NCI-H526 treated with DMSO at 0.1 percent for 48 hours (cell line): ENCODE measurements at places on chromosomes 5 and 9.

DNA sequence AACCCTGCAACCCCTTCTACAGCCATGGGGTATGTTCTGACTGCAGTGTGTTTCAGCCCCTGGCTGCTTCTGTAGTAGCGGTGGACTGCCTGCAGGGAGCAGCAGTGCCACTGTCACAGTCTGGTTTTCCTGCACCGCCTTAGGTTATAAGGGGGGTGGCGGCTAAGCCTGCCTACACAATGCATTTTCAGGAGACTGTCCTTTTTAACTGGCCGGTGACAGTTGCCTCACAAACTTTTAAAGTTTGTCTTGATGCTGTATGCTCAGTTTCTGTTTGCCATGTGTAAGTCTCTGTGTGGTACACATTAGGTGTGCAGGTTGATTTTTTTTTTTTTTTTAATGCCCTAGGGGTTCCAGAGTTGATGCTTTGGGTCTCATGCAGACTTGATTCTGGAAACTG lies 53.0 kb downstream of the NUP214 start:
- peak; percentile 1 for DNase-seq

GRCh38 chr9:40935336-40935735 lies 193.1 kb downstream of the FOXD4L6 start:
- no peak for DNase-seq

DNA sequence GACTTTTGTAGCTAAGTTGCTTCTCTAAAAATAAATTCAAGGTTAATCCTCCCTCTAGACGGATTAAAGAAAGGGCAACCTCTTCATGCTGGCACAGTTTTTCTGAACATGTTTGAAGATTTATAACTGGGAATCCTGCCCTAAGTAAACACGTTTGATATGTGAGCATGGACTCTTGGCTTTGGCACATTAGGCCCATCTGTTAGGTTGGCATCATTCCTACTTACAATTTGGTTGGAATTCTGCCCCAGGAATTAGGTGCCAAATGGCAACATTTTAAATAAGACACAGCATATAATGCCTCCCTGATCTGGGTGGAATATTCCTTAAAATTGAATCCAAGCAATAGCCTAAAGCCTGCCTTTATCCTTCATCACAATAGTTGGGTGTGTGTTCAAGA lies 372.3 kb upstream of the CDH18 start:
- no peak for DNase-seq

DNA sequence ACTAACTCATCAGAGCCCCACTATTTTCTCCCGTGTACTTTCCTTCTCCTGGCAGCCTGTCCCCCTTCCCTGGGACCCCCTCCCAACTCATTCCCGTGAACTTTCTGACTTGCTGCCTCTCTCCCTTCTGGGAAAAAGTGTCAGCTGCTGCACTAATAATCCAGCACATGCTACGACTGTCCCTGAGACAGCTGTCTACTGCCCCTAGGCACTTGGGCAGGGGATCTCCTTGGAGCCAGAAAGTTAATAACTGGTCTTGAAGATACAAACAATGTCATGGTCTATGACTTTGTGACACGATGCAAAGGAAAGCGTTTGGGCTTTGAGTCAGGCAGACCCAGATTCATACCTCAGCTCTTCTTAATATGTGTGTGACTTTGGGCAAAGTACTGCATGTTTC lies 10.1 kb upstream of the RNF183 start:
- no peak for DNase-seq

DNA sequence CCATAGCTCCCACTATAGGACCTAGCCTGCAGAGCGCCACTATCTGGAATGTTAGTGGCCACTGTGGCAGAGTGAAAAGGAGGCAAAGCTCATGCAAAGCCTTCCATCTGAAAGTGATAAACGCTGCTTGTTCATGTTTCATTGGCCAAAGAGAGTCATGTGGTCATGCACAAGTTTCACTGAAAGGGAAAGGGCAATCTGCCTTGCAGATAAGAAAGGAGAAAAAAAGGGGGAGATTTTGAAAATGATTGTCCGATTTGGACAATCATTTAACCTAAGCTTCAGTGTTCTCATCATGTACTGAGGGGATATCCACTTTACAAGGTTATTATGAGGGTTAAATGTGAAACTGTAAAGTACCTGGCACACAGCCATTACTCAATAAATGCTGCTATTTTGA lies 9.0 kb upstream of the MOB3B start:
- no peak for DNase-seq

- no peak for DNase-seq
Measured at GRCh38 chr9:112112941-112113681, 62.0 kb downstream of the SUSD1 start.

DNA sequence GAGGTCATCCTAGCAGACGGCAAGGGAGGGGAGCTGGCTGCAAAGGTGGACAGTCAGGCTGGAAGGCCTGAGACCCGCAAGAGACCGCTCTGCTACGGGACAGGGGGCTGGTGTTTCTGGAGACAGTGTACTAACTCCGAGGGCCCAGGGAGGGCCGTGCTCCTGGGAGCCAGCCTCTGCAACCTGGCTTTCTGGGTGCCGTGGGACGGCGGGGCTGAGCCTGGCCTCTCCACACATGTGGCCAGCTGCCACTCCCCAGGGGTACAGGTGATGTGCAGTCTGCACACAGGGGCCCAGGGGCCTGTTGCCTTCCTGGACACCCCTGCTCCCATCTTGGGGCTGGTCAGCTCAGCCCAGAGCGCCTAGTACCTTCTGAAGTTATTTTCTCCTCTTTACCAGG lies 92.2 kb downstream of the MRPL36 start:
- DNase-seq: no peak

DNA sequence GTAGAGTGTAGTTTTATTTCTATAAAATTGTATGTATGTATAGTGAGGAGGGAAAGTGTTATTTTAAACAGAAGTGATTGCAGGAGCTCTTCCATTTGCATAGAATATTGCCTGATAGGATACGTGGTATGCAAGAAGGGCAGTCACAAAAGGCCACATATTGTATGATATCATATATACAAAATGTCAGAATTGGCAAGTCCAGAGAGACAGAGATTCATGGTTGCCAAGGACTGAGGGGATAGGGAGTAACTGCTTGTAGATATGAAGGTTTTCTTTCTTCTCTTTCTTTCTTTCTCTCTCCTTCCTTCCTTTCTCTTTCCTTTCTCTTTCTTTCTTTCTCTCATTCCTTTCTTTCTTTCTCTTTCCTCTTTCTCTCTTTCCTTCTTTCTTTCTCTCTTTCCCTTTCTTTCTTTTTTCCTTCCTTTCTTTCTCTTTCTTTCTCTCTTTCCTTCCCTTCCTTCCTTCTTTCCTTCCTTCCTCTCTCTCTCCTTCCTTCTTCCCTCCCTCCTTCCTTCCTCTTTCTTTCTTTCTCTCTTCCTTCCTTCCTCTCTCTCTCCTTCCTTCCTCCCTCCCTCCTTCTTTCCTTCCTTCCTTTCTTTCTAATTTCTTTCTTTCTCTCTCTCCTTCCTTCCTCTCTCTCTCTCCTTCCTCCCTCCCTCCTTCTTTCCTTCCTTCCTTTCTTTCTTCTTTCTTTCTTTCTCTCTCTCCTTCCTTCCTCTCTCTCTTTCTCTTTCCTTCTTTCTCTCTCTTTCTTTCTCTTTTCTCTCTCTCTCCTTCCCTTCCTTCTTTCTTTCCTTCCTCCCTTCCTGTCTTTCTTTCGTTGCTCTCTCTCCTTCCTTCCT lies 24.5 kb upstream of the WDR38 start:
- no peak for DNase-seq

GRCh38 chr5:179805529-179806249 lies 977 bp downstream of the MGAT4B start:
- DNase-seq: no peak

DNA sequence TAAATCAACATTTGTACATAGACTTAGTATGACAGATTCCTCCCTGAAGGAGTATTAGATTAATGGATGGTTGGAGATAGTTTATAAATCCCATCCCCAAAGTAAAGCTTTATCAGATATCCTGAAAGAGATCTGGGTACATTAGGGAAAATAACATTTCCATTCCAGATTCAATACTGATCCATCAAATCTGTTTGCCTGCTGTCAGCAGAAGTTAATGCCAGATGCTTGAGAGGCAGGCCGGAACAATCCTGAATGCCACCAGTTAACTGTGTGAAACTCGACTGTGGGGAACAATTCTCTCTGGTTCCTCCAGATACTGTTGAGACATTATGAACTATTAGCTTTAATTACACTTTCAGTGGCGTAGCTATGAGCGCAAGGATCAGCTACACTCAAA lies 1166.8 kb downstream of the MAT2B start:
- no peak for DNase-seq

- no peak for DNase-seq
Measured at GRCh38 chr5:58674711-58675110, 91.8 kb downstream of the RAB3C start.

DNA sequence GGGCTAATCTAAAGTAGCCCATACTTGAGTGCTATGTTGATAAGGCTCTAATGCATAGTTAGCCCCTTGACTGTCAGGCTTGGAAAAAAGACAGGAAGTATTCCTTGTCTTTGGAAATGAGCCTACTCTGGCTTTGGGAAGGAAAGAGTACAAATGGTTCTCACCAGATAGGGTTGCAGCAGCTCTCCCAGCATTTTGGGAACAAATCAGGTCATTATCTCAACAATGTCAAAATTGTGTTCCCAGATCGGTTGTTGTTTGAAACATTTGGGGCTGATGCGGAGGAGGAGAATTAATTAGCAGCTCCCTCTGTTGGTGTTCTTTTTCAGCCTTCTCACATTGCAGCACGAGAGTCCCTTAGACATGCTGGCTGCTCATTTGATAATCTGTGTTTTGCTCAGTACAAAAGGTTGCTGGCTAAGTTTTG lies 294.7 kb upstream of the DMRT1 start:
- DNase-seq: no peak

DNA sequence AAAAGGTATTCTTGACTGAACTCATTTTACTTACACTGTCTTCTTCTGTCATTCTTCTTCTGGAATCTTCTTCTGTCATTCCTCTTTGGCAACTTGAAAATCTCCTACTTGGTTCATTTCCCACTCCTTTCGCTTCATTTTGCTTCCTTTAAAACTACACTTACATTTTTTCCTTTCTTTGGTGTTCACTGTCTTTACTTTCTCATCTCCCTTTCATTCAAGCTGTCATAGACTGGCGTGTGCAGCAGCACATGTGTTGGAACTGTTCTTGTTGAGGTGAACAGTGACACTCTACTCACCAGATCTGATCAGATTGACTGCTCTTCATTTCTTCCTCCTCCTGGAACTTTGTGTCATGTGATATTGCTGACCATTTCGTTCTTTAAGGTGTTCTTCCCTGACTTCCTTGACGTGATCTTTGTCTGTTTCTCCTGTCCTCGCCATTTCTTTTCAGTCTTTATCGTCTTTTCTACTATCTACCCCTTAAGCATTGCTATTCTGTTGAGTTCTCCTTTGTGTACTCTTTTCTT lies 6.4 kb downstream of the DNAJC25 start:
- DNase-seq: no peak

GRCh38 chr5:68378204-68378820 lies 162.8 kb downstream of the PIK3R1 start:
- DNase-seq: peak; percentile 32

DNA sequence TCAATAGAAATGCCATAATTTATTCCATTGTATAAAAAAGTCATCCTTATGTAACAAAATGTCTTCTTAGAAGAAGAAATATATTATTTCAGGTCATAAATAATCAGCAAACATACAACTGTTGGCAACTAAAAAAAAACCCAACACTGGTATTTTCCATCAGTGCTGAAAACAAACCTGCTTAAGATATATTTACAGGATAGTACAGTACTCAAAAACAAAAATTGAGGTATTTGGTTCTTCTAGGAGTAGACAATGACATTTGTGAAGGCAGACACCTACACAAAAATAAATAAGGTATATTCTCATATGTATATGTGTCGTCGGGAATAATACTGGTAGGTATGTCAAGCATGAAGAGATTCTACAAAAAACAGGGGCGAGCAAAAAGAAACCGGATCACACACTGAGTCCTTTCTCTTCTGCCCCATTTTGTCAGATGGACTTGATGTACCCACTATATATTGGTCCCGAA lies 2.9 kb downstream of the DUSP1 start:
- DNase-seq: no peak

GRCh38 chr5:11672385-11673085 lies 231.7 kb downstream of the CTNND2 start:
- DNase-seq: no peak

GRCh38 chr5:120872297-120872696 lies 408.2 kb downstream of the PRR16 start:
- DNase-seq: no peak

DNA sequence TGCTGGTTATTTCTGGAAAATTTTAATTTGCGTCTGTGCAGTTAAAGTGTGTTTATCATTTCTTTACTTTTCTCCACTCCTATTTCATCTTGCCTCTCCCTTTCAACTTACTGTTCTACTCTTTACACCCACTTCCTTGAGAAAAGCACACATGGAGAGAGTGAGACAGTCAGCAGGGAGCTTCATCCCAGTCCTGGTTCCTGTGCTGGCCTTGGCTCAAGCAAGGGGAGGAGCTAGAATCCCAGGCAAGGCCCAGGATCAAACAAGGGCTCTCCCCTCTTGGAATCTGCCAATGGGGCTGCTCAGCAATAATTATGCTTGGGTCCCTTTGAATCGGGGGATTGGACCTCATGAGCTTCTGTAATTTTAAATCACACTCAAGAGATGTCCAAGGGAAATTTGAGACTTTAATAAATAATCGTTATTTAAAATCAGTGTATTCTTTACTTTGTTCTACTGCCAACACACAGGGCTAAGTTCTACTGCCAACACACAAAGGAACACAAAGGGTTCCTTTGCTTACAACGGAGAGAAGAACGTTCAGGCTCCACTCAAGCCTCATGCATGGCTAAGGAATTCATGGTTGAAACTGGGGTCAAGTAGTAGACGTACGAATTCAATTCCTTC lies 439.3 kb upstream of the DAB2 start:
- DNase-seq: no peak

GRCh38 chr5:14574891-14575508 lies 6.6 kb upstream of the OTULINL start:
- DNase-seq: no peak

GRCh38 chr5:81525690-81526089 lies 131.8 kb upstream of the ACOT12 start:
- DNase-seq: no peak
